ENCODE measurements at places on chromosomes 13 and 19. TPM values are rescaled to one million over a fixed set of nuclear protein-coding genes. Genes with fewer than 3 reads are reported as not detected.

DNA sequence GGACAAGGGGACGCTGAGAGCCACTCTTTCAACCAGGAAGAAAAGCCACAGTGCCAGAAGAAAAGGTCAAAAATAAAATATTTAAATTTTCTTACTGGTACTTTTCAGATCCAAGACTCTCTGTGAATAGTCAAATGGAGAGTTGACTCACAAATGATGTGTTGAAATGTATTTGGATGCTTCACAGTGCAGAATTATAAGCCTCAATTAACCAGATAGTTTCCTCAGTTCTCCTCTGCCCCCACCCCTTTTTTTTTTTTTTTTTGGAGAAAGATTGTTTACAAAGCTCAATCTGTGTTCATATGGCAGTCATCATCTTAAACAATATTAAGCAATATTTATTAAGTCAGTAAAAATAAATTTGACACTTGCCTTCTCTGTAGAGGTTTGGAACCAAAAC lies 470.8 kb downstream of the FGF9 start:
- no peak for DNase-seq

GRCh38 chr13:40456397-40456953 lies 210.0 kb downstream of the FOXO1 start:
- no peak for DNase-seq

Gene ZNF844
- total RNA-seq: 14.3 TPM

Gene ATP13A1
- total RNA-seq: 20.1 TPM

All from Right ventricle myocardium inferior (tissue), 1 donor.